ENCODE measurements at places on chromosomes 16 and 17.

GRCh38 chr16:84988328-84989080, 22.8 kb downstream of the ZDHHC7 start:
- no peak for DNase-seq

DNA sequence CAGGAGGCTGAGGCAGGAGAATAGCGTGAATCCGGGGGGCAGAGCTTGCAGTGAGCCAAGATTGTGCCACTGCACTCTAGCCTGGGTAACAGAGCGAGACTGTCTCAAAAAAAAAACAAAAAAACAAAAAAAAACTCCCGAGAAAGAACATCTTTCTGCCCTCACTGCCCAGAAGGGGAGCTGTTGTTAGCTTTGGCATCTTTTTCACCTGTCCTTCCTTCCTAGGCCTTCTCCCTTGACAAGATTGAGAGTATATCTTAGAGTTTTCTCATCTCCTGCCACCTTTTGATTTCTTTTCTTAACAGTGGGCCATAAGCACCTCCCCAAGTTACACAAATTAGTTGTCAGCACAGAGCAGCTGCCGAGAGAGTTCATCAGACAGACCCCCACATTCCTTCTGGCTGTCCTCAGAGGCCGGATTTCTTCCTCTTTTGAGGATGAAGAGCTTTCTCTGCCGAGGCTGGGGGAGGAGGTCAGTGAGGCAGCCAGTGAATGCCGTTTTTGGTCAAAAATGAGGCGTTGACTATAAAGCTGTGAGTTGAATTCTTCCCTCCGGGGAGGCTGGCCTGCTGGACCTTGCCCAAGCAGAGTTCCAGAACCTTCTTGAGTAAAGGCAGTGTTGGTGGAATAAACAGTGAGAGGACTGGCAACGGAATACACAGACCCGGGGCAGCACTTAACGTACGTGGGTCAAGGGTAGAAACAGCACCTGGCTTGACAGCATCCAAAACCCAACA, 127.0 kb downstream of the ABCC6 start:
- no peak for DNase-seq

DNA sequence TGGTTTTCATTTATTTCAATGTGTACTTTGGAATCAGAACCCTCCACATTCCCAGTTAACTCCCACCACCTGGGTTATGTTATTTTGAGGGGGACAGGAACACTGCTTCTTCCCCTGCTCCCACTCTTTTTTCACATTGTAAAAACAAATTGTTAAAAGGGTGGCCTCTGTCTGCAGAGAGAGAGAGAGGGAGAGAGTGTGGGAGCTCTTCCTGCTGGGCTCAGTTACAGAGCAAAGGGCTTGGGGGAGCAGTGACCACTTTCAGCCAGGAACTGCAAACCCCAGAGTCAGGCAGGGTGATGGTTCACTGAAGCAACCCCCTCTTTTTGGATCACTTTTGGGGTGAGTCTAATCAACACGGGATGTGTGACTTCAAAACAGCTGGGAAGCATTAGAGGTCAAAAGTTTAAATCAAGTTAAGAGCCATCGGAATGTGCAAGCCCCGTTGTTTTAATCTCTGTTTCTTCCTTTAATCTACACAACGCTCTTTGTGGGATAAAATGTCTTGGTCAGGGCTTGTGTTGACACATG, 577.0 kb upstream of the CDH11 start:
- DNase-seq: peak; percentile 80

DNA sequence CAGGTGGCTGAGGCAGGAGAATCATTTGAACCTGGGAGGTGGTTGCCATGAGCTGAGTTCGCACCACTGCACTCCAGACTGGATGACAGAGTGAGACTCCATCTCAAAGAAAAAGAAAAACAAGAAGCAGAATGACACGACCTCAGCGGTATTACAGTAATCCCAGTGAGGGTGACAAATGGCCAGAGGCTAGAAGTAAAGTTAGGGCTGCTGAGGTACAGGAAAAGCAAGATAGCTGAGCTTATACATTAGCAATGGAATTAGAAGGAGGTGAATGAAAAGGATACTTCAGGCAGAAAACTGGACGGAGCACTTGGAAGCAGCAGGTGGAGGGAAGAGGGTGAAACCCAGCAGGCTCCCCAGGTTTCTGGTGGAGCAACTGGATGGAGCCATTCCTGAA, 26.1 kb upstream of the AMZ2 start:
- no peak for DNase-seq

DNA sequence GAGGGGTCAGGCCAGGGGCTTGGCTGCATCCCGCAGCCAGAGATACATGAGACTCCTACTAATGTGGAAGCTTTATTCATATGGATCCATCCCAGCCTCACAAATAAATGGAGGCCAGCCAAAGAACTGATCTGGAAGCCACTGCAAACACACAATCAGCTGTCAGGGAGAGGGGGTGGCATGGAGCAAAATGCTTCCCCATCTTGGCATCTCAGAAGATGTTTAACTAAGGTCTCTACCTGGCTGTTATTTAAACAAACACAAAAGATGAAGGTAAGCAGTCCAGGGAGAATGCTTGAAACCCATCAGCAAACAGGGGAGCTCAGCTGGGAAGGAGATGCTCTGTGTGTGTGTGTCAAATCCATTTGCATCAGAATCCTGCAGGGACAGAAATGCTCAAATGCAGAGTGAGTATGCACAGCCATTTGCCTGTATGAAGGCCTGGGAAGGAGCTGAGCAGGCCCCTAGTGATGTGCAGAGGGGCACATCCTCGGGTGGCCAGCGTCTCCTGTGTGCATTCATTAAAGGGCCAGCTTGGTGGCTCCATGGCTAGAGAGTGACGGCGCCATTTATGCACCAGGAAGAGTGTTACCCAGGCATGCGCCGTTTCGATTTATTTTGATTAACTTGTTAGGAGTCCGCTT, 34.2 kb upstream of the IRX3 start:
- DNase-seq: no peak

GRCh38 chr17:36153895-36154610, 22.4 kb downstream of the TBC1D3B start:
- no peak for DNase-seq

DNA sequence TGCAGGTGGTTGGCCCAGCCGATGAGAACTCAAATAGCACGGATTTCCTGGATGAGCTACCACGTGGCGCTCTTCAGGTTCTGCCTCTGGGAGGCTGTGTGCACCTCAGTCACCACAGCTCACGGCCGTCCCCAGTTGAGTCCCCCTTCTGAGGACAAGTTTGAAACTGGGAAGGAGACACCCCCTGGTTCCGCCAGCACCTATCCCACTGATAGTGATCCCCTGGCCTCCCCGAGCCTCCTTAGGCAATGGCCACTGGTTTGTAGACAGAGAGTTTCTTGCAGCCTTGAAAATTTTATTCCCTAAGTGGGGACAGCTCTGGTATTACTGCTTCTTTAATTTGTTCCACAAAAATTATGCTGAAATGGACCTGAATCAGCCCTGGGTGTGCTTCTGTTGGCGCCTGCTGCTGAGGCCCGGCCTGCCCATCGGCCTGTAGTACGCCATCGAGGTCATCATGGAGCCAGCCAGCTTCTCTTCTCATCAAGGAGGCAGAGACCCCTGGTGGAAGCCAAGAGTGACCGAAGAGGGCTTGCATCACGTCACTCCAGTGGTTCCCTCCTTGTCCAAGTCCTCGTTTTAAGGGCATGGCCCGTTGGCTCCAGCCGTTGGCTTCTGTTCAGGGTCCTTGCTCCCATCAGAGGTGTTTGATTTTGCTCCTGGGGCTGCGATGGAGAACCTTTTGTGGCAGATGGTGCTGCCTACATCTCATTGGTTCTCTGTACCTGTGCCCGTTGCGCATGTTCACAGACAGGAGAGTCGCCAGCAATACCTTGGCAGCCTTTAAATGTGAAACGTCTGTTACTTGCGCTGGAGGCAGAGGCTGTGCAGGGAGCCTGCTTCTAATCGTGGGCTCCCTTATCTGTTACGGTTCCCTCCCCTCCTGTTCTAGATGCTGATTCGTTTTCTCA, 9.3 kb downstream of the SMCR8 start:
- no peak for DNase-seq

- DNase-seq: no peak
These were observed 116.8 kb downstream of the HIC1 start for GRCh38 chr17:2171702-2172076.

DNA sequence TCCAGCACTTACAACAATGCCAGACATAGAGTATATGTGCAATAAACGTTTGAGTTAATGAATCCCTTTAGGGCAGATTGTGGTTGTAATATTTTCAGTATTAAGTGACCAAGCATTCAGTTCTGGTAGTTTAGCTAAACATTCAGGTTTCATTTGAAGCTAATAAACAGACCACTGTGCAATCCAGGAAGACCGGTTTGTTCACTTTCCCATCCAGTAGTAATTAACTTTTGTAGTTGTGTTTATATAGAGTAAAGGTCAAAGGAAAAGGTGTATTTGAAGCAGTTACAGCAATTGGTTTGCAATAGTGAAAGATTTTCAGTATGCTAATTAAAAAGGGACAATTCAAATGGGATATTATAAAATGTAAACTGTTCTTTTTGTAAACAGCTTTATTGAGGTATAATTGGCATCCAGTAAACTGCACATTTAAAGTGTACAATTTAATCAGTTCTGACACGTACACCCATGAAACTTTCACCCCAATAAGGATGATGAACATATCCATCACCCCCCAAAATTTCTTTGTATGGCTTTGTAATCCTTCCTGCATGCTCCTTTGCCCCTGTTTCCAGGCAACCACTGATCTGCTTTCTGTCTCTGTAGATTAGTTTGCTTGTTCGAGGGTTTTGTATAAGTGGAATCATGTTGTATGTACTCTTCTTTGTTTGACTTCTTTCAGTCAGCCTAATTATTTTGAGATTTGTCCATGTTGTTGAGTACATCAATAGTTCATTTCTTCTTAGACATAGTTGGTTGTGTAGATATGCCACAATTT, 26.3 kb downstream of the MRTFB start:
- DNase-seq: no peak

GRCh38 chr17:43428524-43428923, 29.7 kb downstream of the ARL4D start:
- no peak for DNase-seq

- DNase-seq: no peak
These were observed 106.6 kb downstream of the CLEC16A start for GRCh38 chr16:11050944-11051343.

DNA sequence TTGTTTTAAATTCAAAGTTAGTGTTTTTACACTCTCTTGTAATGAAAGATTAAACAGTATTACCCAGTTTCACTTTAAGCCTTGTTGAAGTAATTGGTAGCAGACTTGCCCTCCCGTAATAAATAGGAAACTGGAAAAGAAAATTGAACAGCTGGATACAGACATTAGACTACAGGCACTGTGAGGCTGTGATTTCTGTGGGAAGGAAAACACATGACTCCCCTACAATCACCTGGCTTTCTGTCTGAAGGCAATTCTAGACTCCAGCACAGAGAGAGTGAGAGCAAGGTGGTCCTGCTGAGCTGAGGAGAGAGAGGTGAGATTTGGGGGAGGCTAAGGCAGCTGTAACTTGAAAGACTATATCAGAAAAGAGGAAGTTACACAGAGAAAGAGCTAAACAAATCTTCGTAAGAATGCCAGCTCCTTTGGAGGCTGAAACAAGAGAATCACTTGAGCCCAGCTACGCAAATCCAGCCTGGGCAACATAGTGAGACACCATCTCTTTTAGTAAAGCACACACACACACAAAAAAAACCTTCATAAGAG, 57.8 kb upstream of the CDYL2 start:
- no peak for DNase-seq

DNA sequence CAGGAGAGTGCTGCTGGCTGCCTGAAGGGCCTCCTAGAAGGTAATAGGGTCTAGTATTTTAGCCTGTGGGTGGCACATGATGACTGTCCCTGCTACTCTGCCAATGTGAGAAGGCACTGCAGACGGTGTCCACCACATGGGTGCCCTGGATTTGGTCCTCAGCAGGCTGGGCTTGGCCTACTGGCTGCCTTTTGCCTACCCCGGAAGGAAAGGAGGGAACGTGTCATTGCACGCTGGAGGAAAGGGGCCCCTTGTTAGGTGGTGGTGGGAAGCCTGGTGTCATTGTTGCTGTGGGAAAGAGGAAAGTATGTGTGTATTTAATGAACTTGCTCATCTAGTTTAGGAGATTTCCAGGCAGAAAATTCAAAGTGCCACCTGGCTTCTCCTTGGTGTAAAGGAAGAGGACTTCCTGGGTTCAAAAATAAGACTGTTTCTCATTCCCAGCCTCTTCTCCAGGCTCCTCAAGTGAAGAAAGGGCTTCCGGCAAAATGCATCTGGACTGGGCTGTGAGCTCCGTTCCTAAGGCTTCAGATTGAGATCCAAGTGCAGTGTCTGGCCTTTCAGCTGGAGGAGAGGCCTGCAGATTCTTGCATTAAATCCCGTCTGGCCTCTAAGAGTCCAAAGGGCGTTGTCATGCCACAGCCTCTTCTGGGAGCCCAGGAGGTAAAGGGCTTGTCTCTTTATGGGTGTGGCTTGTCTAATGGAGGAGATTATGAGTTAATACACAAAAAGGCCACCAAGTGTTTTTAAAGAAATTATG, 55.1 kb downstream of the RPTOR start:
- DNase-seq: no peak

GRCh38 chr16:84303023-84303422, 8.3 kb downstream of the WFDC1 start:
- DNase-seq: peak; percentile 50

- no peak for DNase-seq
These were observed 3.2 kb downstream of the SLC25A10 start for GRCh38 chr17:81715107-81715871.

DNA sequence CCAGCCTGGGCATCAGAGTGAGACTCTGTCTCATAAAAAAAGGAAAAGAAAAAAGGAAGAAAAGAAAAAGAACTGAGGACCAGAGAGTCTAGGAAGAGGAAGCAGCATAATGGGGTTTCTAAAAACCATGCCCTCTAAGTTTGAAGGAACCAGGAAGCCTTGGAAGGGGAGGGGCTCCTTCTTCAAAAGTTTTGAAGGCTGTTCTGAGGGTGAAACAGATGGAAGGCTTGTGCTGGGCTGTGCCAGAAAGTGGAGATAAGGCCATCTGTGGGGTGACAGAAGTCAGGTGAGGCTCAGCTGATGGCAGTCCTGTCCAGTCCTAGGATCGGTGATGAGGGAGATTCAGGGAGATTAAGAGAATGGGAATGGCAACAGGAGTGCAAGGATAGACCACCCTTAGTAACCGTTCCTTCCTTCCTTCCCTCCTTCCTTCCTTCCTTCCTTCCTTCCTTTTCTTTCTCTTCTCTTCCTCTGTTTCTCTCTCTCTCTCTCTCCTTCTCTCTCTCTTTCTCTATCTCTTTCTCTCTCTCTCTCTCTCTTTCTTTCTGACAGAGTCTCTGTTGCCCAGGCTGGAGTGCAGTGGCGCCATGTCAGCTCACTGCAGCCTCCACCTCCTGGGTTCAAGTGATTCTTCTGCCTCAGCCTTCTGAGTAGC, 182.6 kb downstream of the NTN1 start:
- no peak for DNase-seq

GRCh38 chr17:46028981-46029565, 30.0 kb downstream of the STH start:
- DNase-seq: no peak

- no peak for DNase-seq
These were observed 24.0 kb upstream of the ALDH3A1 start for GRCh38 chr17:19771971-19772630.

Measured in RPMI7951 (cell line).